ENCODE measurements at places on chromosomes 12 and 14. TPM values are rescaled to one million over a fixed set of nuclear protein-coding genes. Genes with fewer than 3 reads are reported as not detected.

STX2 gene
- total RNA-seq = 18.8 TPM

SIX1 gene
- total RNA-seq = 7.8 TPM

ACSM4 gene
- not detected for total RNA-seq

DACT1 gene
- 0.81 TPM for total RNA-seq

HSPA2 gene
- total RNA-seq = 45.6 TPM

TOGARAM1 gene
- total RNA-seq = 6.9 TPM

MSRB3 gene
- total RNA-seq = 24.6 TPM

PCNX4 gene
- total RNA-seq = 25.1 TPM

ETFBKMT gene
- 0.92 TPM for total RNA-seq

CD27 gene
- total RNA-seq = not detected

SERPINA4 gene
- total RNA-seq = not detected

SLC5A8 gene
- total RNA-seq = not detected

GLS2 gene
- 0.12 TPM for total RNA-seq

PIK3C2G gene
- not detected for total RNA-seq

SOS2 gene
- 8.9 TPM for total RNA-seq

PIP4K2C gene
- total RNA-seq = 43.0 TPM

ADAM20 gene
- total RNA-seq = not detected
